Midbrain (tissue), 1 donor: ENCODE measurements at places on chromosomes 7 and 10.

DNA sequence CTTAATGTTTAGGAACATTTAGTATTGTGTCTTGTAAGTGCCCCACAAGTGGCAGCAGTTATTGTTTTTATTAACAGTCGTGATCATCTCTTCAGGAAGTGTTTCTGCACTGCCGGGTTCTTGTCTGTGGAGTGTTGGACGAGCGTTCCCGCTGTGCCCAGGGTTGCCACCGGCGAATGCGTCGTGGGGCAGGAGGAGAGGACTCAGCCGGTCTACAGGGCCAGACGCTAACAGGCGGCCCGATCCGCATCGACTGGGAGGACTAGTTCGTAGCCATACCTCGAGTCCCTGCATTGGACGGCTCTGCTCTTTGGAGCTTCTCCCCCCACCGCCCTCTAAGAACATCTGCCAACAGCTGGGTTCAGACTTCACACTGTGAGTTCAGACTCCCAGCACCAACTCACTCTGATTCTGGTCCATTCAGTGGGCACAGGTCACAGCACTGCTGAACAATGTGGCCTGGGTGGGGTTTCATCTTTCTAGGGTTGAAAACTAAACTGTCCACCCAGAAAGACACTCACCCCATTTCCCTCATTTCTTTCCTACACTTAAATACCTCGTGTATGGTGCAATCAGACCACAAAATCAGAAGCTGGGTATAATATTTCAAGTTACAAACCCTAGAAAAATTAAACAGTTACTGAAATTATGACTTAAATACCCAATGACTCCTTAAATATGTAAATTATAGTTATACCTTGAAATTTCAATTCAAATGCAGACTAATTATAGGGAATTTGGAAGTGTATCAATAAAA, 22.2 kb downstream of the PLA2G12B start:
- DNase-seq, result no peak

GRCh38 chr10:67664942-67665341, 31.1 kb downstream of the CTNNA3 start:
- DNase-seq, result peak; percentile 40

DNA sequence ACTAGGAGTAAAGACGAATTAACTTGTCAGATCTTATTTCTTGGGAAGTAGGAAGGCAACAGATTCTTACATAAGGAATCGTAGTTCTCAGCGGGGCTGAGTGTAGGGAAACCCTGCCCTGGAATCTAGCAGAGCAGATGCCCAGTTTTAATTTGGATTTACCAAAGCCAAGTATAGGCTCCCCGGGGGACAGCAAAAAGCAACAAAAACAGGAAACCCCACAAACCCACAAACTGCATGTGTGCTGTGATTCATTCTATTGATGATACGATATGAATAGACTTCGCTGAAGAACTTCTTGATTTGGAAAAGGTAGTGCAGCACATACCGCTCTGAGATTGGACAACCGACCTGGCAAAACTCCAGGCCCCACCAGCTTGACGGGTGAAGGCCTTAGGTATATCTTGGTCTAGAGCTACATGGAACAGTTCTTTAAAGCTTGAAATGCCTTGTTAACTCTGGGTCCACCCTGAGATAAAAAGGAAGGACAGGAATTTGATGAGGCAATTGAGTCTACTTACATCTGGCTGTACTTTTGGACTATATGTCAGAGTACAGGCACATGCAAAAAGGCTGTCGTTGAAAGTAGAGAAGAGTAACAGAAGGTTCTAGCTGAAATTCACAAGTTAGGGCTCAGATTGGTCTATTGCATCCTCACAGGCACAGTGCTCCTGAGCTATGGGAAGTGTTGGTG, 49.1 kb downstream of the STRA8 start:
- DNase-seq, result no peak

DNA sequence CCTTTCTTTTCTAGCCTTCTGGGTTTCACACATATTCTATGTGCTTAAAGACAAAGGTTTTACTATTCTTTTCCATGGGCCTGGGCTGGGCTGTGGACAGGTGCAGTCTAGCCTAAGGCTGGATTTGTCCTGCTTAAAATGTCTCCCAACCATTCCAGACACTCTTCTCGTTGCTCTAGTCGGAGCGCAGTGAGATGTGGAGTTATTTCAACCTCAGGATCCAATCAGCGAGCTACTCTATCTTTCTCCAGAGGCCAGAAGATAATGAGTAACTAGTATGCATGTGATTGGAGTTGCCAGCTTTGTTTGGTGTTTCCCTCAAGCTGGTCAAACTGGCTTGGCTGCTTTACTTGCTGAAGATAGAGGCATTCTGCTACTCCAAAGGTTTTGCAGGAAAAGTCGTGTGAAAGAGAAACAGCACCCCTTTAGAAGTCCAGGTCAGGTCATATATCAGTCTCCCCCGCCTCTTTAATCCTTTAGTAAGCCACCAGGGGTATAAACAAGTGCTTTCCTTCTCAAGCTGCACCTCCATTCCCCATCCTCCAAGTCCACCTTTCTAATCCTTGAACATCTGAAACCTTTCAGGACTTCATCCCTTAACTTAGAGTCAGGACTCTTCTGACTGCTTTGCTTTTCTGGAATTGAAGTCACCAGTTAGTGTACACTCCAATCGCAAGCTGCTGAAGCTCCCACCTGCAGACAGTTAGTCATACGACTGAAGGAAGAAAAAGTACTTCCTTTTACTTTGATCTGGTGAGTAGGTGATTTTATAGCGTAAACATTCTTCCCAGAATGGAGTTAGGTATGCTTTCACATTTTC, 78.8 kb downstream of the DNMBP start:
- no peak for DNase-seq

GRCh38 chr10:11667756-11668155, 56.3 kb upstream of the USP6NL start:
- no peak for DNase-seq

- DNase-seq, result no peak
Measured at GRCh38 chr7:37351716-37352115, 96.9 kb downstream of the ELMO1 start.

- DNase-seq, result no peak
Measured at GRCh38 chr10:31963589-31963980, 35.0 kb upstream of the ARHGAP12 start.

GRCh38 chr10:117830787-117831212, 215.9 kb downstream of the RAB11FIP2 start:
- no peak for DNase-seq

GRCh38 chr10:132065491-132066105, at the start of gene JAKMIP3:
Gene JAKMIP3 (plus strand): TSS chr10:132065946. CDS start chr10:132104809, 38,863 bp downstream.
- peak; percentile 87 for DNase-seq

- DNase-seq, result no peak
Measured at GRCh38 chr10:60801522-60801921, 23.2 kb downstream of the CDK1 start.
